ENCODE measurements at places on chromosomes 11 and 22.
A peak's percentile ranks its signal among the peaks of the same experiment; 100 is the strongest.

DNA sequence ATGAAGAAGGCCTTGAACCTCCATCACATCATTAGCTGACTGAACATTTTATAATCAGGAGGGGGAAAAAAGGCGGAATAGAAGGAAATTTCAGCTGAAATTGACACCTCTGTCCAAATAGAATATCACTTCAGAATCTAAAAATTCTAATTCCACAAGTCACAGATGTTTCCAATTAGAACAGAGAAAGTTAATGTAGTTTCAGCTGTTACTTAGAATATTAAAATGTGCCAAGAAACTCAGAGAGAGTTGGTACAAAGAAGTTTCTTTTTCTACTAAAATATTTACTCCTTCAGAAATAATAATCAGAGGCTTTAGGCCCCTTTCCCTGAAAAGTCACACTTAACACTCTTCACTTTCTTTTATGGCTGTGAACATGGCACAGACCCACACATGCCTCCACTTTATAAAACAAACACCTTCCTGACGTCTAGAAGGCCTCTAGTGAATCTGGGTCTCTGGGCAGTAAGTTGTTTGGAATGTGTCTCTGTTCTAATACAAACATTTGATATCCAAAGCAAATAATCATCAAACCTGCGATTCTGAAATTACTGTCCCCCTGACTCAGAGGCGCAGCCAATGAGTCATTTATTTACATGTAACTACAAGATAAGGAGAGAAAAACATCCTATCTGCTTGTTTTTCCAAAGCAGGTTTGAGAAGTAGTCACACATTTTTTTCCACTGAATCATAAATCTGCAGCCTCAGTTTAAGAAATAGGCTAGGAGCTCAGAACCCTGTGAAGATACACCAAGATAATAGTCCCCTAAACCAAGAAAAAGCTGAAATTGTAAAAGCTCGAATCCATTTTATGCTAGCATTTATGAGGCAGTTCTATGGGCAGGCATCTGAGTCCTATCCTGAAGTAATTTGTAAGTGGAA lies 148.4 kb downstream of the ME3 start:
- no peak for DNase-seq

GRCh38 chr22:38725900-38726655 lies 20.3 kb downstream of the GTPBP1 start:
- DNase-seq, result no peak

DNA sequence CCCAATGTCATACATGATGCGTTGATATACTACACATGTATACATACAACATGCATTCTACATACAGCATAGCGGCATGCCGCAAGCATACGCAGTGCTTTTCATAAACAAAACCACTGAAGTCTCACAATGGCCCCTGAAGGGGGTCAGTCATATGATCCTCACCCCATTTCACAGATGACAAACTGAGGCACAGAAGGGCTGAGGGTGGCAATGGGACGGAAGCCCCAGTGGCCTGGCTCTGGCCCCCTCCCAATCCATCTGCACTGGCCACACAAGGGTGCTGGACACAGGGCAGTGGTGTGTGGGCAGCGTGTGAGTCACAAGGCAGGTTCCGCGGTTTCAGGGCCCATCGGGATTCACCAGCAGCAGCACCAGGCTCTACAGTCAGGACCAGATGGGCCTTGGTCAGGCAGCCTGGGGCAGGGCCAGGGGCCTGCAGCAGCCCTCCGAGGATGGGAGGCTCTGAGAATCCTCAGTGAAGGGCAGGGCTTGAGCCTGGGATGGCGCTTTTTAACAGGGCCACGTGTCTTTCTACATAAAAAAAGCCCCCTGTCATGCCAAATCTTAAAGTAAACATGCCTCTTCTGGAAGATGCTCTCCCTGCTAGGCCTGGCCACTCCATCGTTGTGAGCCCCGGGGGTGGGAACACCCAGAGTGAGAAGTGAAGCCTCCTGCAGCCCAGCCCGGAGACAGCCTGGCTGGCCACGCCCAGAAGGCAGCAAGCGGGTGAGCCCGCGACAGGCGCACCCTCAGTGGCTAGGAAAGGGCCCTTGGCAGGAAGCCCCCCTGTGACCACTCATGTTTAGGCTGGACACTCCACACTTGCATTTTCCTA lies 206.5 kb downstream of the CTTN start:
- no peak for DNase-seq

GRCh38 chr11:121596195-121597155 lies 143.7 kb upstream of the SORL1-AS1 start:
- DNase-seq, result no peak

- peak; percentile 16 for DNase-seq
These were observed 13.9 kb downstream of the KCNE3 start for GRCh38 chr11:74453373-74453975.

- DNase-seq, result no peak
These were observed 9.5 kb downstream of the ANO1 start for GRCh38 chr11:70087446-70088167.

GRCh38 chr11:67516806-67517205 lies 6.4 kb downstream of the CABP2 start:
- DNase-seq, result no peak

DNA sequence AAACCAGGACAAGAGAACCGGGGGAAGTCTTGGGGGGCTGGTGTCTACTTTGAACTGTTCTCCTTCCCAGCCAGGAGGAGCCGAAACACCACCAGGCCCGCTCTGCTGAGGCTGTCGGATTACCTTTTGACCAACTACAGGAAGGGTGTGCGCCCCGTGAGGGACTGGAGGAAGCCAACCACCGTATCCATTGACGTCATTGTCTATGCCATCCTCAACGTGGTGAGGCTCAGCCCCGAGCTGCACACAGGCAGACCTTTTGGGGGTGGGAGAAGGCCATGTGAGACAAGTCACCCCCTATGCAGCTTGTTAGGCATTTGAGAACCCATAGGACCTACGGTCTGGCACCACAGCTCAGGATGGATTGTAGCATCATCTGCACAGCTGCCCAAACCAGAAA lies 2.8 kb downstream of the HTR3A start:
- no peak for DNase-seq

GRCh38 chr11:2689651-2690575 lies 9.9 kb downstream of the KCNQ1OT1 start:
- no peak for DNase-seq

DNA sequence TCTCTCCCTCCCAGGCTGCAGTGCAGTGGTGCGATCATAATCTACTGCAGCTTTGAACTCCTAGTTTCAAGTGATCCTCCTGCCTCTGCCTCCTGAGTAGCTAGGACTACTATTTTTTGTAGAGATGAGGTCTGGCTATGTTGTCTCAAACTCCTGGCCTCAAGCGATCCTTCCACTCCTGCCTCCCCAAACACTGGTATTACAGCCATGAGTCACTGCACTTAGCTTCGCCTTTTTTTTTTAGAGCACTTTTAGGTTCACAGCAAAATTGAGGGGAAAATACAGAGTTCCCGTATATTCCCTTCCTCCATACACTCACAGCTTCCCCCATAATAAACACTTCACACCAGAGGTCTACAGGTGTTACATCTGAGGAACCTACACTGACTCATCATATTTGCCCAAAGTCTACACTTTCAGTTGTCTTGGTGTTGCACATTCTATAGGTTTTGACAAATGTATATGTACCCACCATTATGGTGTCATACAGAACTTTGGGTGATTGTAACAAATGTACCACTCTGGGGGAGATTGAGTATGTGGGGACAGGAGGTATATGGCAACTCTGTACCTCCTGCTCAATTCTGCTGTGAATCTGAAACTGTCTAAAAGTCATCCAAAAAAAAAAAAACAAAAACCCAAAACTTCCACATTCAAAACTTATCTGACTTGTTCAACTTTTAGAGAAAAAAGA lies 11.3 kb upstream of the SLC37A4 start:
- no peak for DNase-seq

- no peak for DNase-seq
These were observed 55.9 kb downstream of the SWAP70 start for GRCh38 chr11:9719566-9720289.

GRCh38 chr11:110886288-110886970 lies 174.2 kb upstream of the ARHGAP20 start:
- DNase-seq, result no peak

- DNase-seq, result peak; percentile 61
These were observed at the start of gene PTPRCAP for GRCh38 chr11:67437082-67437808. Gene PTPRCAP (minus strand): TSS chr11:67437682. CDS start chr11:67437619, 63 bp downstream.

DNA sequence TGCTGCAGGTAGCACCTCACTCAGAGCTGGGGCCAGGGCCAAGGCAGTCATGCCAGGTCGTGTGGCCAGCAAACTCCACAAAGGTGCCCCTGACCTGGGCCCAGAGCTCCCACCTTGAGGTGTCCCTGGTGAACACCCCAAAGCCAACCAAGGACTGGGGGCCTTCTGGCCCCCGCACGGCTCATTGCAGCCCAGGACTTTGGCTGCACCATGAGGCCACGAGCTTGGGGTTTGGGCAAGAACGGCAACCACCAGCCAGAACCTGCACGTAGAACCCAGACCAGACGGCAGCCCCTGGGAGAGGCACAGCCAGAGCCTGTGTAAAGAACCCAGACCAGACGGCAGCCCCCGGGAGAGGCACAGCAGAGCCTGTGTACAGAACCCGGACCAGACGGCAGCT lies 7.8 kb downstream of the LRRC56 start:
- DNase-seq, result no peak

GRCh38 chr11:89625171-89625570 lies 84.9 kb upstream of the TRIM77 start:
- no peak for DNase-seq

Data from stimulated activated CD8-positive, alpha-beta memory T cell treated with anti-CD3 and anti-CD28 coated beads, Interleukin-12 subunit alpha, Interleukin-12 subunit beta, amount 100 ng/mL, for 4 hours (primary cell).